ENCODE measurements at places on chromosomes 12 and 14.

GRCh38 chr12:115322275-115322674 is 638.3 kb upstream of the TBX3 start:
- no peak for DNase-seq

GRCh38 chr12:52058631-52059361 is 7.6 kb downstream of the NR4A1 start:
- DNase-seq, result no peak

GRCh38 chr12:62435303-62436163 is 31.1 kb upstream of the MON2 start:
- DNase-seq, result no peak

DNA sequence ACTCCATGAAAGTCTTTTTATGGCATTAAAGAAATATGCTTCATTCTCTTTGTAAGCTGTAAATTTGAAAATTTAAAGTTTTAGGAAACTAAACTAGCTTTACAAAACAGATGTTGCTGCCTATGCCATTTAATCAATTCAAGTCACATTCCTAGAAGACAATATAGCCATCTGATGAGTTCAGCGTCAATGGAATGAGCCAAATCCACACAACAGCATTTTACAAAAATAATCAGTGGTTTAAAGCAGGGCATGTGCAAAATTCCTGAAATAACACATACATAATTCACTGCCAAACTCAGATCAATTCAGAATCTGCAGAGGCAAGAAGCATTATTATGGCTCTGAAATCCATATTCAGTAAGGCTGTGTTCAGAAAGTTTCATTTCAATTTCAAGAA is 75.6 kb downstream of the MED13L start:
- DNase-seq, result no peak

- DNase-seq, result no peak
These were observed 355.5 kb downstream of the KCNH5 start for GRCh38 chr14:62689733-62690132.

GRCh38 chr14:106652494-106652893 is 1126.1 kb downstream of the TMEM121 start:
- no peak for DNase-seq

DNA sequence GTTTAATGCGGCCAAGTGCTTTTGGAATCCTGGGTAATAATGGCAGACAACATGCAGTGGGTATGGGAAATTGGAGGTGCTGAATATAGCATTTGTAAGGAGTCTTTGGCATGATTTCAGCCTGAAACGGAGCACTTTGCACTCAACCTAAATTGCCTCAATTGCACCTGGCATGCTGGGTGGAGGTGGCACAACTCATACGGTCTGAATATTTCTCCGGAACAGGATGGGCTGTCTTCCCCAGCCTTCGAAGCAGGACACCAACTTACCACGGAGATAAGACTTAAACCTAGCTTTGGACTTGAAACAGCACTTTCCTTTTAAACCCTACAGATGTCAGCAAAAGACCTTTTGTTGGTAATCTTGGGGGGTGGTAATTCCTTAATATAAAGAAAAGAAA is 153.7 kb upstream of the SRRM4 start:
- no peak for DNase-seq

GRCh38 chr14:101202627-101203404 is 299.3 kb upstream of the RTL1 start:
- no peak for DNase-seq

DNA sequence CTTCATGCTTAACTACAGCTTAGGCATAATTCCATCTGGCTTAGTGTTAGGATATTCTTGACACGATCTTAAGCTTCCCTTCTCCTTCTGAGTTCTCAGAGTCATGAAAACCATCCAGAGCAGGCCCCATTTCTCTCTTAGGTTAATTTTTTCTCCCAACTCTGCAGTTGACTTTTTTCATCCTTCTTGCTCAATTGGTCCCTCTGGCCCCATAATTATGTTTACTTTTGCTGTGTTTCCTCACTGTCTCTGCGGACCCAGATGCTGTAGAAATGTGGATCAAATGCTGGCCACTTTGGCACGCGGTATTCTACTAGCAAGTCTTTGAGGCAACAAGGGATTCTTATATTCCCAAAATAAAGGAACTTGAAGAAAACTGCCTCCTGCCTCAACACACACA is 9.5 kb downstream of the TMEM132C start:
- DNase-seq, result no peak

- DNase-seq, result no peak
These were observed 94.3 kb downstream of the RIN3 start for GRCh38 chr14:92607702-92608429.

GRCh38 chr12:112001576-112001975 is 11.4 kb downstream of the TMEM116 start:
- DNase-seq, result no peak

DNA sequence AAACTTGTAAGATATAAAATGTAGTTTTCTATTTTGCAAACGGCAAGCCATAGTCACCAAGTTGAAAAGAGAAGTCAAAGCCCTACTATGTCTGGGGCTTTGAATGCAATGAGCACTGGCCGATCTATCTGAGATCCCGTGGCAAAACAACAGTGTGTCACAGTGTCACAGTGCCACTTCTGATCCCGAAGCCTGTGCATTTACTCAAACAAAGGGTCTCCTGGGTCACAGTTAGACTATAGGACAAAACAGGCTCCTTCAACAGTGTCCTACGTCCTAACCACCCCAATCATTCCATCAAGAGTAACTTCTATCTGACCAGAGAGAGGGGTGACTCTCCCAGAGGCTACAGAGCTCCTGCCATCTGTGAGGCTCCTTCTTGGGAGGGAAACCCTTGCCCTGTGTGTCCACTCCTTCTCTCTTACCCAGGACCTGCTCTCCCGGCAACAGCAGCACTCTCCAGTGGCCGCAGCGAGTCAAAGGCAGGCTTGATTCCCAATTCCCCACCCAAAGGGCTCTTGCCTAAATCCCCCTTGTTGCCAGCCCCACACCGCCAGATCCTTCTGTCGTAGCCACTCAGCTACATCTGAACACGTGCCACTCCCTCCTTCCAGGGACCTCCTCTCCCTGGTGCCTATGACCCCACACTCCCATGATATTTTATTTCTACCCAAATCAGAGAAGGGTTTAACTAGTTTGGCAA is 14.0 kb upstream of the SELPLG start:
- no peak for DNase-seq

GRCh38 chr12:51320311-51320694 is 3.7 kb downstream of the BIN2 start:
- no peak for DNase-seq

- no peak for DNase-seq
These were observed 53.3 kb downstream of the BICD1 start for GRCh38 chr12:32159925-32160324.

- no peak for DNase-seq
These were observed 93.9 kb upstream of the DIO3 start for GRCh38 chr14:101467181-101467926.

GRCh38 chr12:113056631-113057488 is at the start of gene DTX1:
TSS of gene DTX1 (plus strand) at chr12:113056730. CDS start at chr12:113058193, 1,463 bp downstream.
- peak; percentile 14 for DNase-seq

GRCh38 chr12:96078231-96079135 is 43.1 kb upstream of the LTA4H start:
- DNase-seq, result no peak

DNA sequence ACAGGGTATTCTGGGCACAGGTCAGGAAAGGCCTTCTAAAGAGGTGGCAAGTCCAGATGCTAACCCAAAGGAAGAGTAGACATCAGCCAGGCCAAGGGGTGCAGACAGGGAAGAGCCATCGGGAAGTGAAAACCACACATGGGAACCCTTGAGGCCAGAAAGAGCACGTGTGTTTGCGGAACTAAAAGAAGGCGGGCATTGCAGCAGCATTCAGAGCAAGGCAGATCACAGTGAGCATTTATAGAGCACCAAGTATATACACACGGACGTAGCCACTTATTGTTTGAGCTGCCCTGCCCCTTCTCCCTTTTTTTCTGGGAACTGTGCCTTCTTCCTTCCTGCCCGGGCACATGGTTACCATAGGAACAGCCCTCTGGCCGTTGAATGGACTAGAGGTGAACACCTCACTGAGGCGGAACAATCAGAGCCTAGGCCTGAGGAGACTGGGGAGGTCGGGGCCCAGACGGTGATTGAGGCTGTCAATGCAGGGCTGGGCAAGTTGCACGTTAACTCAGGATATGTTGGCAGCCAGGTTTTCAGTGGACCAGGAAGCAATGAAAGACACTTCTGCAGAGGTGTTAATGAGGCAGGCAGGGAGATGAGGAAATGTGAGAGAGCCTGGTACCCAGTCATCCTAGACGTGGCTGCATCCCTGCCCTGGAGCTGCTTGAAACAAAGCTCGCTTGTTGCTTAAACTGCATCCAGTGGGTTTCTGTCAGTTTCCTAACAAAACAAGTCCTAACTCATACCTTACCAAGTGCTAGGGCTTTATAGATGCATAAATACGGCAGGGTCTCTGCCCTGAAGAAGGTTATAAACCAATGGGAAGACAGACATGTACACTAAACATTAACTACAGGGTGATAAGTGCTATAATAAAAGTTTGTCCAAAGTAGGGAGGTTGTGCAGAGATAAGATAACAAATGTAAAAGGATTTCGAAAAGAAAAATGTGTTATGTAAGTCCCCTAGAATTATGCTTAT is 34.2 kb downstream of the MOAP1 start:
- DNase-seq, result no peak

GRCh38 chr14:77011245-77011644 is 17.3 kb downstream of the IRF2BPL start:
- DNase-seq, result peak; percentile 40

DNA sequence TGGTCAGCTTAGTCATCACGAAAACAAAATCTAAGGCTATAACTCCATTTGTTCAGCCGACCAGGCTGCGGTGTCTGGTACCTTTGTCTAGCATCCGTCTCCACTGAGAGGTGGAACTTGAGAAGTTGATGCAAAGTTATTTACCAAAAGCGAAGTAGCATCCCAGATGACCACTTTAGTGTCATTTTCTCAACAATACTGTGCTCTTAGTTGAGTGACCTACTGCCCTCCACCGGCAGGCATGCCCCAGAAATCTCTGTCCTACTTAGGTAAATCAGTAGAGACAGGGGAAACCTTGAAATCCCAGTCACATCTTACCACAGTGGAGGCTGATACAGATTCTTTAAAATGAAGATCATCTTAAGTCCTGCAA is 1.3 kb upstream of the ST8SIA1 start:
- no peak for DNase-seq

DNA sequence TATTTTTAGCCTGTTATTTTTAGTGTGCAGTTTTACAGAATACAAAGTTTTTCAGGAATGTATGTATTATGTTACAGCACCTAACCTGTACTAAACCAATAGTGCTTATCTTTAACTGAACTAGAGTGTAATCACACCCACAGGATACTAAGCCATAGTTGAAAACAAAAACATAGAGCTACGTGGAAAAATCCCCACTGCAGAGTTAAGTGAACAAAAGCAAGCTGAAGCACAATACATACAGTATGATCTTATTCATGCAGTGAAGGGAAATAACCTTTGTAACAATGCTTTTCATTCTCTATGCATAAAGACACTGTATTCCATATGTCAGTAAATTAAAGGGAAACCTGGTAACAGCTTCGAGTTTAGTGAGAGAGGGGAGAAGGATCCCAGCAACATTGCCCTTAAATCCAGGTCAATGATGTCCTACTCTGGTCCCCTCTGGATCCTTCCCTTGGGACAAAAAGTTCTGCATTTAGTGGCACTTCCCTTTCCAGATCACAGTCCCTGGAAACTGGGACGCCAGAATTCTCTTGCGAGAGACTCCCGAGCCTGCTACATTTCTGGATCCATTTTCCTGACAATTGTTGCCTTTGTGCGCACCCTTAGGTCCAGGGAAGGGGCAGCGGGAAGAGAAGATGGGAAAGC is 121.3 kb upstream of the CCND2 start:
- no peak for DNase-seq

GRCh38 chr12:98402091-98402490 is 113.3 kb upstream of the TMPO start:
- DNase-seq, result no peak

GRCh38 chr12:3311491-3312103 is 179.4 kb upstream of the PRMT8 start:
- DNase-seq, result no peak

DNA sequence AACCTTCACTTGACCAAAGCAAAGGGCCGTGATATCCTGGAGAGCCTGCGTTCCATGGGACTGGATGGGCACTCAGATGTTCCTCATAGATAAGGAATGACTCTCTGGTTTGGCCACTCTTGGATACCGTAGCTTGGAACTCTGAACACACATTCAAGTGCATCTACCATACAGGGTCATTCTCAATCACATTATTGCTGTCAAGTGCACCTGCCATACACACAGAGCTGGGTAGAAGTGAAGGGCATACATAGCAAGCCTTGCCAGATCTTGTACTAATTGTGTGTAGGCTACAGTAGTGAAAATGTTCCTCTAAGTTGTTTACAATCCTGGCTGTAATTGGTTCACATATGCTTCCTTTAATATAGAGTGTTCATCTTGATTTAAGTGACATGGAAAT is 58.3 kb downstream of the PELI2 start:
- no peak for DNase-seq

DNA sequence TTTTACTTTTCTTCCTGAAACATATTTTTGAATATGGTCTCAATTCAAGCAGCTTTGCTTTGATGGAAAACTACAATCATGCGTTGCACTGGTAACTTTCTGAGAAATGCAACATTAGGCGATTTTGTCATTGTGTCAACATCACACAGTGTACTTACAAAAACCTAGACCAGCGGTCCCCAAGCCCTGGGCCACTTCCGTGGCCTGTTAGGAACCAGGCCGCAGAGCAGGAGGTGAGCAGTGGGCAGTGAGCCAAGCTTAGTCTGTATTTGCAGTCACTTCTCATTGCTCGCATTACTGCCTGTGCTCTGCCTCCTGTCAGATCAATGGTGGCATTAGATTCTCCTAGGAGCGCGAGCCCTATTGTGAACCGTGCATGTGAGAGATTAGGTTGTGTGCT is 163.7 kb upstream of the NOVA1 start:
- DNase-seq, result no peak

GRCh38 chr12:122062832-122063693 is 15.5 kb upstream of the MLXIP start:
- peak; percentile 5 for DNase-seq

DNA sequence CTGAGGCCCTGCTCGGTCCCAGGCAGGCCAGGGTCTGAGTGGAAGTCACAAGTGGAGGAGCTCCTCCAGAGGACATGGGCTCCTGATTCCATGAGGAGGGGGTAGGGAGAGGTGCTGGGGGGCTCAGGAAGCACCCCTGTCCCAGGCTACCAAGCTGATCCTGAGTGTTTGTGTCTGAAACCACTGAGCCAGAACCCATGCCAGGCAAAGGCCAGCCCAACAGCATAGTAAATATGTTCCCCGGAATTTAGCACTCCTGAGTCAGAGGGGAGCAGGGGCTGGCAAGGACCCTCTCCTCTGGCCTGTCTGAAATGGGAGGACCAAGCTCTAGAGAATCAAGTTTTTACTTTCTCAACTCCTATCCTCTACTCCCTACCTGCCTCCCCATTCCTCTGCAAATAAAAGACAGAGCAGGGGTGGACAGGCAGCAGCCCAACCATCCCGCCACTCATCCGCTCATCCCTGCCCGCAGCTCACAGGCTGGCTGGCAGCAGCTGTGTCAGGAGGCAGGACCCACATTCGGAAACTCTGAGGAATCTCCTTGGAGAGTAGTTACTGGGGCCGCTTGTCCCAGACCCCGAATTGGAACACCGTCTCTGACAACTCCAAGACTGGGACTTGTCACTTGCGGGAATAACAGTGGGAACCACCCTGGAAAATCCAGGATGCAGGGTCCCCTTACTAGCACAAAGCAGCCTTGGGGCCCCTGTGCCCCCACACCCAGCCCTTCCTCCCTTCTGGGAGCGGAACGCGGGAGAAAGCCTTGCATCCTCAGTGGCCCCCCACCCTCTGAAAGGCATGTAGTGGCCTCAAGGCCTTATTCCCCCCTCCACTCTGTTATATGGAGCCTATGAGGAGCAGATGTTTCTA is 102.5 kb downstream of the ZFP36L1 start:
- DNase-seq, result no peak

- no peak for DNase-seq
These were observed 75.8 kb upstream of the RIN3 start for GRCh38 chr14:92437729-92438285.

All from stimulated activated naive CD4-positive, alpha-beta T cell (primary cell).